Ecto neural progenitor cell (in vitro differentiated cells): ENCODE measurements at places on chromosomes 13 and 19.

GRCh38 chr13:78881751-78882150 lies 222.8 kb upstream of the OBI1 start:
- no peak for DNase-seq

- DNase-seq: no peak
These were observed 590.4 kb downstream of the TBC1D4 start for GRCh38 chr13:74891610-74892009.

GRCh38 chr13:64718116-64718515 lies 2512.0 kb downstream of the PCDH9 start:
- DNase-seq: no peak

- DNase-seq: no peak
These were observed 20.7 kb downstream of the OBI1 start for GRCh38 chr13:78638216-78638615.

GRCh38 chr13:73240193-73240592 lies 181.4 kb downstream of the KLF5 start:
- DNase-seq: no peak

GRCh38 chr13:96532804-96533203 lies 442.9 kb downstream of the HS6ST3 start:
- no peak for DNase-seq

GRCh38 chr19:24033963-24034342 lies 53.0 kb upstream of the ZNF254 start:
- DNase-seq: no peak

DNA sequence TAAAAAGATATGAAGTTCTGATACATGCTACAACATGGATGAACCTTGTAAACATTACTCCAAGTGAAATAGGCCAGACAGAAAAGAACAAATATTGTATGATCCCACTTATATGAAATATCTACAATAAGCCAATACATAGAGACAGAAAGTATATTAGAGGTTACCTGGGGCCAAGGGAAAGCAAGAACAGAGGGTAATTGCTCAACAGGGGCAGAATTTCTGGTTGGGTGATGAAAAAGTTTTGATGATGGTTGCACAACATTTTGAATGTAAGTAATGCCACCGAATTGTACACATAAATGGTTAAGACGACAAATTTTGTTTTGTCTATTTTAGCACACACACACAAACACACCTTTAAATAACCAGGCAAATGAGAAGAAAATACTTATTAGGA lies 268.4 kb downstream of the FOXO1 start:
- no peak for DNase-seq

GRCh38 chr19:16739546-16739945 lies 19.9 kb downstream of the NWD1 start:
- DNase-seq: no peak

DNA sequence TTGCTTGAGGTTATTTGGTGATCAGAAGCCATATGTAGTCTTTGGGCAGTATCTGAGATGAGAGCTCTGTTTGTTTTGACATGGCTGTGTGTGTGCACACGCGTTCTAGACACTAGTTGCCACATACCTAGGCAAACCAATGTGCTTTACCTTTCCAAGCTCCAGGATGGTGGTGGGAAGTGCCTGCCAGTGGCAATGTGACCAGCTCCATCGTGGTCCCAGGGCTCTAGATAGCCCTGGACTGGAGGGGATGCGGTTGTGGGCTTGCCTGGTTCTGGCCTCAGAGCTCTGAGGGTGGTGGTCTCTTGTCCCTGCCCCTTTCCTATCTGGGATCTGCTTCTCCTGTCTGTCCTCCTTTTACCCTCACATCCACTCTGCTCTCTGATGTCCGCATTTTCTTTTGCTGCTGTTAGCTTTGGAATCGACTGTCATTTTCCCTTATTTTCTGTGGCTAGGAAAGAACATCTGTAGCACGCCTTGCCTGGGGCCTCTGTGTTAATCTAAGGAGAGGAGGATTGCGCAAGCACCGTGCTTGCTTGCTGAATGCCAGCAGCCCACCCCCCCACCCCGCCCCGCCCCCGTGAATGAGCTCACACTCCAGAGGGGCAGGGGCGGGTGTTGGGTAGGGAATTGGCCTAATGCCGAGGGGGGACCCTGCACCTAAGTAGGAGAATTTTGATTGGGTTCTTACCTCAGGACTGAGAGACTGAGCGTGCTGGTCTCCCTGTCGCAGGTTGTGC lies 89.5 kb downstream of the ARHGEF7 start:
- DNase-seq: no peak

DNA sequence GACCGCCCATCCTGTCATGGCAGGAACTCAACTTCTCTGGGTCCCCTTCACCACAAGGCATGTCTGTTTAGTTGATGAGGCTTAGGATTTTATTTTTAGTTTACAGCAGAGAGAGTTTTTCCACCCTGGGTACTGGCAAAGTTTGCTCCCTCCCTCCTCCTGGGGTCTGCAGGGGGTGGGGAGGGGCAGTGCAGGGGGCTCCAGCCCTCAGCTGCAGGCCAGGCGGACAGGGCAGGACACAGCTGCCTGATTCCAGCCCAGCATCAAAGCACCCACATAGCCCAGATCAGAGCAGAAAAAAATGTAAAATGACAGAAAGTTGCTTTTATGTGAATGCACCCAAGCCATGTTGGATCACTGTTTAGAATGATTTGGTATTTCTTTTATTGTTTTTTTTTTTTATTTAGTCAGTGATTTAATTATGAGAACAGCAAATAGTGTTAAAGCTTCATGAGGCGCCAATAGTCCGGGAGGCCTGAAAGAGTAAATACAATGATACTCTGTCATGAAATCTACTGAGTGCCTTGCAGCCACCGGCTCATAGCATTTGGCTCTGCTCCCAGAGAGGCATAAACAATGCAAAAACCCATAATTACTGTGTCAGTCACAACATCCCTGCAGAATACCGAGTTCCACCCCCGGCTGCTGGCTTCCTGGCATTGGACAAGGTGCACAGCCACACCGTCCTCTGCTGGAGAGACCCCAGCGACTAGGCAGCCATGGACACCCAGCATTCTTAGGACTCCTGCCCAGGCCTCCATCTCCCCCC lies 923.5 kb downstream of the UQCRFS1 start:
- DNase-seq: no peak

DNA sequence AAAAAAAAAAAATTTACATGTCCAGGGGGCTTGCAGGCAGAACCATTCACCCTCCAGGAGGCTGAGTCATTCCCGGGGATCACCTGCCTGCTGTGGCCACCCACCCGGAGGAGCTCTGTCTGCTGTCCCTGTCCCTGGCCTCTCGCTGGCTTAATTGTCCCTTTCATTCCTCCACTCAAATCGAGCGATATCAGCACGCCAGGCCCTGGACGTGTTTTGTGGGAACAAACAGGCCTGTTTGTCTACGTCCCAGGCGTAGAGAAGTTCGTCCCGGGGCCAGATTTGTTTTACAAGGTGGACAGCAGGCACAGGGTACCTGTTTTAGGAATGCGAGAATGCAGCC lies 21.2 kb downstream of the SULT2B1 start:
- no peak for DNase-seq

DNA sequence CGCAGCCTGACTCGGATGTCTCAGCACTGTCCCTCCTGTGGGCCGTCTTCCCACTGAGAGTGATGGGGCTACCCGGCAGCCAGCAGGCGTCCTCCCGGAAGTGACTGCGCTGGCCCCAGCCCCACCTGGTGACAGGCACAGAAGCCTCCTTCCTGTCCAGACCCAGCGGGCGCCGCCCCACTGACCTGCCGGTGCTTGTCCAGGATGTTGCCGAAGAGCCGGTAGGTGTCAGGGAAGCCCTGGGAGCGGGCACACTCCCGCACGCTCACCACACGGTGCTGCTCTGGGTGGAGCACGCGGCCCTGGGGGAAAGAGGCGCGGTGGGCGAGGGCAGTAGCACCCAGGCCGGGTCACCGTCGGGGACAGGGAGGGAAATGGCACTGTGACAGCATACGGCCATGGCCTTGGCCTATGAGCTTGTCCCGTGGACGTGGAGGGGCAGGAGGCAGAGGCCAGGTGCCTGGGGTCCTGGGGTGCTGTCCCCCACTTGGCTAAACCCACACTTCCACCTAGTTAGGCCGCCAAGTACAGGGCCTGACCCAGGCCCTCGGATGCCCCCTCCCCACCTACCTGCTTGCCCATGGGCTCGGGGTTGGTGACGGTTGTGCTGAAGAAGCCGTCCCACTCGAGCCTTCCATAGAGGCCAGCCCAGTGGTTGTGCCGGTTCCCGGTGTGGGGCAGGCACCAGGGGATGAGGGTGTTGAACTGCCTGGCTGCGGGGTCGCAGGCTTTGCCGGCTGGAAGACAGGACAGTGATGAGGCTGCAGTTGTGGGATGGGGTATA lies 16.0 kb upstream of the EIF3G start:
- DNase-seq: no peak

GRCh38 chr19:40229926-40230417 lies 3.5 kb upstream of the CCNP start:
- DNase-seq: no peak

- no peak for DNase-seq
These were observed 1.2 kb downstream of the USPL1 start for GRCh38 chr13:30618930-30619279.

- DNase-seq: no peak
These were observed 27.7 kb downstream of the GADD45B start for GRCh38 chr19:2503521-2504109.

DNA sequence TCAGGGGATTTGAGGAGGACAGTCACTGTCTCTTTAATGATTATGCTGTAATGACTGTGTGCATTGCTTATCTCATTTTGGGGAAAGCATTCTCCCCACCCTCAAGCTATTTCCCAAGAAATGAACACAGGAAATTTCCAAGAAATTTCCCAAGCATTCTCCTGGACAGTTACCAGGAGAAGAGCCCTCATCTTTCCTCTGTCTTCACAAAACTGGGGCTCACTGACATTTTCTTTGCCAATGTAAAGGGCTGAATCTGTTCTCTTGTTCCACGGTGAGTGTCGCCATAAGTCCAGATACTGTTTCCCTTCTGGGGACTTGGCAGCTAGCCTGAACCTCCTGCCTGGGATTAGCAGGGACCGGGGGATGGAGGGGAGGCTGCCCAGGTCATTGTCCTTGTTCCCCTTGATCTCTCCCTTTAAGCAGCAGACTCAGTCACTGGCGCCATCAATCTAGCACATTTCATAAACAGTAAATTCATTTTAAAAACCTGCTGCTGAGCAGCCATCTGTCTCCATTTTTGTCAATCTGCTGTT lies 172.8 kb downstream of the DNAJC15 start:
- DNase-seq: no peak

DNA sequence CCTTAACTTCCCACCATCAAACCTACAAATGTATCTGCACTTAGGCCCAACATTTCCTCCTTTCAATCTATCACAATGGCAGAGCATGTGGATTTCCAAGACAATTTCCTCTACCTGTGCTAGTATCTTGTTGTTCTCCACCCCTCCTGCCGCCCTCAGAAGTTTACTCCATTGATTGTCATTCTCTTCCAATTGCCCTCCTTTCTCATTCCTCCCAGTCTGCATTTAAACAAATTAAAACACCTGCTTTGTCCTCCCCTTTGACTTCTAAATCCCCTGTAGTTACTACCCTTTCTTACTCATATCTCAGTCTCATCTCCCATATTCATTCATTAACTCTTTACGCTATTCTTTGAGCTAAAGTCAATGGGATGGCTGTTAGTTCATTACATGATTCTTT lies 370.6 kb downstream of the DIAPH3 start:
- no peak for DNase-seq

GRCh38 chr19:40889366-40889765 lies 7.3 kb upstream of the CYP2A7 start:
- no peak for DNase-seq

- DNase-seq: peak; percentile 83
These were observed 2.8 kb upstream of the LENG1 start for GRCh38 chr19:54162241-54162805.

- DNase-seq: no peak
These were observed 14.6 kb upstream of the KCNN1 start for GRCh38 chr19:17951990-17952976.

DNA sequence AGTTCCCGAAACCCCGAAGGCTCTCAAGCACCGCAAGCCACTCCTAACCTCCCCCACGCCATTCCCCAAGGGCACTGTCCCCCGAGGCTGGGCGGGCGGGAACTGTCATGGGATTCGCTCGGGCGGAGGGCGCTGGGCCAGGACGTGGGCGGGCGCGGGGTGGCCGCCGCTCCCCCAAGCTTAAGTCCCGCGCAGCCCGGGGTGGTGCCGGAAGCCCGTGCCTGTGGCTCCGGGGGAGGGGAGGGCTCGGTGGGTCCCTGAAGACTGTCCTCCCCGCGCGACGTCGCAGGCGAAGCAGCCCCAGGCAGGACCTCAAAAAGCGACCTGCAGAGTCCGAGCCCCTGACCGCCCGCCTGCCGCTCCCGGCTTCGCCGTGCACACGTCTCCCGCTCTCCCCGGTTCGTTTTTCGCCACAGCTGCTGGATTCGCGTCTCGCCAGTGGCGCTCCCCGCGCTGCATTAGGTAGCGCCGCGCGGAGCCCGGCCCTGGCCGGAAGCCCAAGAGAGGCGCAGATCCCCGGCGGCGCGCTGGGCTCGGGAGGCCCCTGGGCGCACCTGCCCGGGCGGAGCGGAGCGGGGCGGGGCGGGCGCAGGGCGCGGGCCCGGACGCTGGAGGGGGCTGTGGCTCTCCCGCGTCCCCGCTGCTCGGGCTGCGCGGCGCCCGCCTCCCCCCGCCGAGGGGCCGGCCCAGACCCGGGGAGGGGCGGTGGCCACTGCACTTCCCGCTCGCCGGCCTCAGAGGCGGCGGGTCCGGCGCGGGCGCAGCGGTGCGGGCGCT lies at the start of gene FARP1:
FARP1 (plus strand) TSS at position 715 of the 777 bp plus-strand sequence. CDS start 70,149 bp downstream, outside the sequence.
- peak; percentile 89 for DNase-seq

DNA sequence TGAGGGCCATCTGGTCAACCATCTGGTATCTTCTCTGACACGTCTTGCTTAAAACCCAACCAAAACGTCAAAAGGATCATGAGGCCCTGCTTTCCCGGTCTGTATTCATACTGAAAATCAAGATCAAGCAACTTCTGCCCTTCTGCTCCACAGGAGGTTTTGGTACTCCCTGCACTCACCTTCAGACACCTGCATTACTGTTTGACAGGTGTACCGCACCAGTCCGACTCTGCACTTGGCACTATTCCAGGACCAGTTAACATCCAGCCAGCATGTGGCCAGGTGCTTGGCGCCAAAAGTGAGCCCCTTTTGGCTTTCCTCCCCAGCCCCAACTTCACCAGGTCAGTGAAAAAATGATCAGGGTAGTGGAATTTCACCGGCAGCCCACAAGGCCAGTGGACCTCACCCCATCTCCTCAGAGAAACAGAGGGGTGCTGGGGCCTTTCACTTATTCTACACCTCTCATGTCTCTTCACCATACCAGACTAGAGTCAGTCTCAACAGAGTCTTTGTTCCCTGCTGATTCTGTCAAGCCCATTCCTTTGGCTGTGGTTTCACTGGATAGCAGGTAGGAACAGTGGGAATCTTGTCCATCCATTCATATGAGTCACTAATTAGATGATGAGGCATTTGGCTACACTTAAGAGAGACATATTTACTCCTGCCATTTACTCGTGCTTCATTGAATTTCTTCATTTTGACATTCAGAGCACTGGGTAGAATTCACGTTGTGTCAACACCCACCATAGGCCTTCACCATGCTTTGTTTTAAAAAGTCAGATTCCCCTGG lies 85.3 kb downstream of the ZNF726 start:
- DNase-seq: no peak

- DNase-seq: no peak
These were observed 13.4 kb downstream of the ZNF20 start for GRCh38 chr19:12126707-12127106.
